ENCODE measurements at places on chromosomes 2 and 18.

DNA sequence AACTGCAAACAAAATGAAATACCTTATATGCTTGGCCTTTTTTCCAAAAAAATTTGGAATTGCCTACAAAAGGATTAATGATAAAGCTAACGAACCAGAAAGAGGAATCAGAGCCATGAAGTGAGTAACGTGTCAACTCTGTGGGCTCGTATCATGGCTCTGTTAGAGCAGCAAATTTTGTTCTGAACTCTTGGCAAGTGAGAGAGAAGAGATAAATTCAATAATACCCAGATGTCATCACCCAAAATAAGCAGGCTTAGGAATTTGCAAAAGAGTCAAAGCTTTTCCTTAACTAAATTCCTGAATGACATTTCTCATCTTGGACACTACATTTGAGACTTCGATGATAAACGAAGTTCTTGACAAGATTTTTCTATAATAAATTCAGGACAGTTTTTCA lies 4.4 kb downstream of the TXNDC2 start:
- DNase-seq, result no peak

DNA sequence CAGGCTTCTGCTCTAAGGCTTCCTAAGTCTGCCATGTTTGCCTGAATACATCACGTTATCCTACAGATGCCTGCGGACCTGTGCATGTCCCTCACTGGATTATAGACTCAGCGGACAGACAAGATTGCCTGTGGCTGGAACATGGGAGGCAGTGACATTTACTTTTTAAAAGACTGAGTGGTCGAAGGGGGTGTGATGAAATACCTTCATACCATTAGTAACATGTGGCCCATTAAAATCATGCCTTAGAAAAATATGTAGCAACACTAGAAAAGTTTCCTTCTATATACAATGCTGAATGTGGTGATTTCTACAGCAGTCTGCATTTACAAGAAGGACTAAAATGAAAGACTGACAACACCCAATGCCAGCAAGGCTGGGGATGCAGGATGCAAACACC lies 154.4 kb downstream of the ASB1 start:
- no peak for DNase-seq

GRCh38 chr2:190789074-190790004 lies 91.3 kb upstream of the GLS start:
- no peak for DNase-seq

GRCh38 chr18:53254265-53254664 lies 914.3 kb downstream of the DCC start:
- DNase-seq, result no peak

- no peak for DNase-seq
Observed at GRCh38 chr2:159290289-159290907, 3.9 kb upstream of the WDSUB1 start.

- DNase-seq, result no peak
Observed at GRCh38 chr2:97736608-97737330, 23.4 kb downstream of the ZAP70 start.

- DNase-seq, result no peak
Observed at GRCh38 chr2:120741571-120742561, 6.2 kb downstream of the GLI2 start.

- DNase-seq, result no peak
Observed at GRCh38 chr18:840023-840408, 28.0 kb upstream of the YES1 start.

DNA sequence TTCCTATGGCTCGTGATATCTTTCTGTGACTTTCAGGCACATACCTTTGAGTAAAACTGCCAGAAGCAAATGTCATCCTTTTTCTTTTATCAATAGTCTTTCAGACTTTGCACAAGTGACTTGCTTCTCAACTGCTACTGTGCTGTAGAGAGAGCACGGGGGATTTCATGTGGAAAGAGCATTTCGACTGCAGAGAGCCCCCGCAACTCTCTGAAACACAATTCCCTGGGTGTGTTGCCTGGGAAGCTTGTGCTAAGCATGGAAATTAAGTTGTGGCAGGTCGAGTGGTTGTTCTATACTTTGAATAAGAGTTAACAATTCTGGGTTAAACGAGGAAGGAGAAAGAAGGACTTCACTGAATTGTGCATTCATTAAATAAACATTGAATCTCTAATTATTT lies 659.1 kb downstream of the TDRD15 start:
- DNase-seq, result no peak

DNA sequence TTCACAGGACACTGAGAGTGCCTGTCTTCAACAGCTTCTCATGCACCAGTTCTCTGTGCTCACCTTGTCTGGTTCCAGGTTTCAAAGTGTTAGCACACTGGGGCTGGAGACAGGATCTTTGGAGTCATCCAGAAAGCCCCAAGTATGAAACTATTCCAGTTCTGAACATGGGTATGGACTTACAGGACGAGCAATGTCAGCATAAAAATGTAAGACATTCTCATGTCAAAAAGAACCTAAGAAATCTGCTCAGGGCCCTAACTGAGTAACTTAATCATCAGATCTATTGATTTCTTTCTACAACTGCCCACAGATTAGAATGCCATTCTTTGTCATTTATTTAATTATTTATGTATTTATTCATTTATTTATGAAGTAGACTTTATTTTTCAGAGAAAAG lies 184.5 kb downstream of the AGPS start:
- DNase-seq, result no peak

DNA sequence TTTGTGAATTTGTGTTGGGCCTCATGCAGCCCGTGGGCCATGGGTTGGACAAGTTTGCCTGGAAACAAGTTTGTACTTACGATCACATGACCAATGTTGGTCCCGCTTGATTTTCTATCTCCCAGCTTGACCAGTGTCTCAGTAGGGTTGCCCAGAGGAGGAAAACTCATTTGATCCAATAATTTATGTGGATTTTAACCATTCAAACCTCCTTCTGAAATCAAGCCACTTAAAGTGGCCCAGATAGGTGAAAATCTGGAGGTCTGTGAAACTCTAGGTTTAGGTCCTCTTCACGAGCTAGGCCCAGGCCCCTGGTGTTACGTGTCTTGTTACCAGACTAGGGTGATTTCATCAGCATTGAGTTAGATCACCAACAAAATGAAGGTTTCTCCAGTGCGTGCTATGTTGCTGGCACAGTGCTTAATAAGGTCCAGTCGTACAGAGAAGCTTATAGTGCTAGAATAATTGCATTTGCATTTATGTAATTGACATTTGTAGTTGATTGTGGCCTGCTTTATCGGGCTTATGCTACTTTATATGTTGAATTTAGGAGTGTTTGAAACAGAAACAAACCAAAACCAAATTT lies 4.4 kb downstream of the ACTR2 start:
- no peak for DNase-seq

- no peak for DNase-seq
Observed at GRCh38 chr2:44130441-44130840, 38.2 kb upstream of the PPM1B start.

- DNase-seq, result no peak
Observed at GRCh38 chr2:59993726-59994125, 559.7 kb downstream of the BCL11A start.

DNA sequence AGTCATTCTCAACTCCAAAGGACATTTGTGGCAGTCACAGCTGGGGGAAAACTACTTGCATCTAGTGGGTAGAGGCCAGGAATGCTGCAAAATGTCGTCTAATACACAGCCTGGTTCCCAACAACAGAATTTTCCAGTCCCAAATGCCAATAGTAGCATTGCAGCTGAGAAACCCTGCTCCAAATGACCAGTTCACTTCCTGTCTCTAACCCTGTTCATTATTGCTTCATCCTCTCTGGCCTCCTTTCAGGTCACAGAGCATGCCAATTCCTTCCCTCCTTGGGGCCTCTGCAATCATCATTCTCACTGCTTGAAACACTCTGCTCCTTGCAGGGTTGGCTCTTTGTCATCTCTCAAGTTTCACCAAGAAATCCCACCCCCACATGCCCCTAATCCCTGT lies 139.1 kb downstream of the IRS1 start:
- no peak for DNase-seq

All from LNCaP clone FGC (cell line).